ENCODE measurements at places on chromosomes 3 and 15. TPM values are rescaled to one million over a fixed set of nuclear protein-coding genes. Genes with fewer than 3 reads are reported as not detected.

- peaks cover 31% of the 10 kb centered on the region for H3K4me1 ChIP-seq
- H3K36me3 ChIP-seq, result no peaks in the 10 kb centered on the region
- H3K27me3 ChIP-seq, result no peaks in the 10 kb centered on the region
- no peak overlapping the region for H3K4me3 ChIP-seq
- no peak overlapping the region for H3K27ac ChIP-seq
These were observed 282.0 kb upstream of the VEPH1 start for GRCh38 chr3:157785102-157785826.

Gene TGFBR2
- total RNA-seq, result 105 TPM

Gene HRH1
- total RNA-seq, result 9.1 TPM

- DNase-seq, result no peak
- no peaks in the 10 kb centered on the region for H3K36me3 ChIP-seq
- no peak overlapping the region for H3K27ac ChIP-seq
- no peak overlapping the region for H3K4me3 ChIP-seq
- peaks cover 5% of the 10 kb centered on the region for H3K27me3 ChIP-seq
These were observed 24.4 kb upstream of the TNFAIP8L3 start for GRCh38 chr15:51119120-51119519.

DNA sequence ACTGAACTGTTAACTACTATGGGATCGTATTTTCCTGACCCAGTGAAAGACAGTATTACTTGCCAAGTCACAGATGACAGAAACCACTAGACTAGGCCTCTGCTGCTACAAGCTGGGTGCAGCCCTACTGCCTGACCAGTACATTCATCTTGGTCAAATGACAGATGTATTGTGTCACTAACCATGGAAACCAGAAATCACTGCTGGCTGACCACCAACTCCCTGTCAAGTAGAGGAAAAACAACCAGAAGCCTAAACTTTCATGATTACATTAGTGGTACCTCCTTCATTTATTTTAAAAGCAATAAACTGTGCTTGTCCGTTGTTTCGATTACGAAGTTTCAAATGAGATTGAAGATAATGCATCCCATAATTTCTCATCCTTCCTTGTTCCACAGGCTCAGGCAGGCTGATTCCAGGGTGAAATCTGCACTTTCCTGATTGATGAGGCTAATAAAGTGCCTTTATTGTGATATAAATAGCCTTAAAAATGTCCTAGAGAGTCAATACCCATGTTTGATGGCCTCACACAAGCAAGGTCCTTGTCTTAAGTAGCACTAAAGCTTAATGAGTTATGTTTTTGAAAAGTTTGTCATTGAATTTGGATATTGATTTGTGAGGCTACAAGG lies 309.7 kb downstream of the LSAMP start:
- DNase-seq, result no peak
- no peaks in the 10 kb centered on the region for H3K27me3 ChIP-seq
- H3K36me3 ChIP-seq, result no peaks in the 10 kb centered on the region
- no peaks in the 10 kb centered on the region for H3K4me1 ChIP-seq
- H3K4me3 ChIP-seq, result no peak overlapping the region

- DNase-seq, result no peak
- H3K36me3 ChIP-seq, result peaks cover 13% of the 10 kb centered on the region
- H3K27me3 ChIP-seq, result peaks cover 87% of the 10 kb centered on the region
- H3K4me3 ChIP-seq, result no peak overlapping the region
These were observed 6.1 kb downstream of the SKOR1 start for GRCh38 chr15:67831363-67831762.

DNA sequence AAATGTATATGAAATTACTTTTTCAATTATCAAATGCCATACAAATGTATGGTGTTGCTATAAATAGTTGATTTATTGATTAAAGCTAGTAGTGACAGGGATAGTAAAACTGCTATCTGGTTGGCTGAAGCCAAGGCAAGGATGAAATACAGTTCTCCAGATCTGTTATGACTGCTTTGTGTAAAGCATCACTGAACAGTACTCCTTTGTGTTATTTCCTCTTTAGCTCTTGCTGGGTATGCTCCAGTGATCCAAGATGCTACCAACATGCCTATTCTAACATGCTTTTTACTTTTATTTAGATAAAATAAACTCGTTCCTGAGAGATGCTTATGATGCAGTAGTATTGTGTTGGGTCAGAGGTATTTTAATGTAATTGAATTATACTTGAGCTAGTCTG lies 12.4 kb upstream of the UBR1 start:
- peaks cover 20% of the 10 kb centered on the region for H3K4me1 ChIP-seq
- no peak for DNase-seq
- H3K27me3 ChIP-seq, result no peaks in the 10 kb centered on the region
- no peak overlapping the region for H3K27ac ChIP-seq

DNA sequence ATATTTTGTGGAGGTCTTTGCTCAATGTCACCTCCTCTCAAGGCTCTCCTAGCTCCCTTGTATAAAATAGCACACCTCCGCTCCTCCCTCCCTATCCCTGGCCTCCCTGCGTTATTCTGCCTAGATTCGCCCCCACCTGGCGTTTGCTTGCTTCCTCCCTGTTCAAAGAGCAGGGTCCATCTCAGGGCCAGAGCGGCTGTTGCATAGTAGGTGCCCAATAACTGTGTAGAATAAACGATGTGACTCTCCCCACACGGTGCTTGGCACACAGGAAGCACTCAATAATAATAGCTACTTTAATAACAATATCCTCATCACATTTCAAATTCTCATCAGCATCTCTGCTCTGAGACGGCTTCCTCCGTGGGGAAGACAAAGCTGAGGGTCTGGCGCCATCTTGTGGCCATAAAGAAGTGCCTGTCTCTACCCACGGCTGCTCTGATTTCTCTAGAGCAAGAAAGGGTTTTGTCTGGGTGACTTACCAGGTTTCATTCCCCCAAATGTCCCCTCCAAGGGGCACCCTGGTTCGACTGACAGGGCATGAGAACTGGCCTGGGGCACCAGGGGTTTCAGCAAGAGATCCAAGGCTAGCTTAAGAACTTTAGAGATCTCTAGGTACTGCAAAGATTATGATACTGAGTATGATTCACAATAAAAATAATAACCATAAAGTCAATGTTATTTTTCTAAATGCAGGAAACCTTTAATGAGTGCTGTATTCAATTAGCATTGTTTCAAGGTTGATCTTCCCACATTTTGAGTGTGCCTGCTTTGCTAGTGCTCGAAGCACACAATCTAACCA lies 16.1 kb downstream of the CD276 start:
- H3K36me3 ChIP-seq, result no peaks in the 10 kb centered on the region
- H3K4me3 ChIP-seq, result no peak overlapping the region
- H3K4me1 ChIP-seq, result peaks cover 10% of the 10 kb centered on the region
- H3K27me3 ChIP-seq, result no peaks in the 10 kb centered on the region

GRCh38 chr15:67253549-67254237 lies 768 bp downstream of the AAGAB start:
- H3K4me1 ChIP-seq, result peaks cover 23% of the 10 kb centered on the region
- H3K27ac ChIP-seq, result peak overlapping the region; percentile 95
- no peak for DNase-seq
- H3K4me3 ChIP-seq, result peak overlapping the region; percentile 96

DNA sequence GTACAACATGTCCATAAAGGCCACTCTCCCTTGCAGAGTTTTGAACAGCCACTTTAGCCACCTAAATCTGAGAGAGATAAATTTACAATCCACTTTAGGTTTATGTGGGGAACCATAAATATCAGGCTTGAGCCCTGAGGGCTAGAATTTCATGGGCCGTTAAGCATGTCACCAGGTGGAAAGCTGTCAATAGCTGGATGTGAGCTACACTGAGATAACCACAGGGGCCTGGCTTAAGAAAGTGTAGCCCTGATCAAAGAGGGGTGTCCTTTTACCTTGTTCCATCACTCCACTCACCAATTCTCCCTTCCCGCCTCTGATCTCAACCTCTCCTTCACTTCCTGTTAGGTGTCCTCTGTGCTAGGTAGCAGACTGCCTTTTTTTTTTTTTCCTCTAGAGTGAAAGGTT lies 172.8 kb upstream of the ICE2 start:
- no peak overlapping the region for H3K27ac ChIP-seq
- H3K4me3 ChIP-seq, result no peak overlapping the region
- no peak for DNase-seq
- H3K4me1 ChIP-seq, result no peaks in the 10 kb centered on the region
- H3K27me3 ChIP-seq, result peaks cover 43% of the 10 kb centered on the region

Gene INAFM2
- total RNA-seq, result 16.6 TPM

DNA sequence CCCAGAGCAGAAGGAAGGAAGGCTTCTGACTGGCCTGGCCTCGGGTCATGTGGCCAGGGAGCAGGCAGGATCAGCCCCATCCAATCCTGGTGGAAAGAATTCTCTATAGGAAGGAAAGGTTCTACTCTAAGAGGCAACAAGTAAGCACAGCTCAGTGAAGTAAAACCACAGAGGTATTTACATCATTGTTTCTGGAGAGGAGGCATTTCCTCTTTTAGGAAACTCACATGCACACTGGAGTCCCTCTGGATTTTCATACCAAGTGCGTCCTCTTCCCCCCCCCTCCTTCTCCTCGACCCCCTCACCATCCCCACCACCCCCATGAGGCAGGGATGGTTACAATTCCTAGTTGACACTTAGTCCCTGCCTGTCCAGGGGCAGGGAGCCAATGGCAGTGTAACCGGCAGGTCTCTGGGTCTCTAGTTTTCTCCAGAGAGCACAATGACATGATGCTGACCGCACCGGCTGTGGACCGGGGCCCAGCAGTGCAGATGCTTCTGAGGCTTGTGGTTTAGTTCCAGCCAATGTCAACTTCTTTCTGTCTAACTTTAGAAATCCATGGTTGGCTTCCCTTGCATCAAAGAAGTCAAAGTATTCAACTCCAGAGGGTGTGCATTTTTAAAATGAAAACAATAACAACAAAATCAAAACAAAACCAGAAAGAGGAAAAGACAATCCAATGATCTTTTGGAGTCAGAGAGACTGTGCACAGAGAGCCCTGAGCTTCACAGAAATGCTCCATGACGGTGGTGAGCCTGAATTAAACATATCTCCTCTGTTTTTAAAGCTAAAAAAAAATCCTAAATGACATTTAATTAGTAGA lies 230.3 kb upstream of the TLE3 start:
- H3K27me3 ChIP-seq, result peaks cover 45% of the 10 kb centered on the region
- peaks cover 5% of the 10 kb centered on the region for H3K36me3 ChIP-seq
- H3K27ac ChIP-seq, result no peak overlapping the region
- H3K4me1 ChIP-seq, result no peaks in the 10 kb centered on the region
- DNase-seq, result no peak

- no peak overlapping the region for H3K27ac ChIP-seq
- no peaks in the 10 kb centered on the region for H3K36me3 ChIP-seq
- DNase-seq, result peak; percentile 71
- peaks cover 39% of the 10 kb centered on the region for H3K27me3 ChIP-seq
- H3K4me3 ChIP-seq, result no peak overlapping the region
These were observed 265.2 kb upstream of the TLE3 start for GRCh38 chr15:70362886-70363285.

Gene PLSCR4
- total RNA-seq, result 6.3 TPM

DNA sequence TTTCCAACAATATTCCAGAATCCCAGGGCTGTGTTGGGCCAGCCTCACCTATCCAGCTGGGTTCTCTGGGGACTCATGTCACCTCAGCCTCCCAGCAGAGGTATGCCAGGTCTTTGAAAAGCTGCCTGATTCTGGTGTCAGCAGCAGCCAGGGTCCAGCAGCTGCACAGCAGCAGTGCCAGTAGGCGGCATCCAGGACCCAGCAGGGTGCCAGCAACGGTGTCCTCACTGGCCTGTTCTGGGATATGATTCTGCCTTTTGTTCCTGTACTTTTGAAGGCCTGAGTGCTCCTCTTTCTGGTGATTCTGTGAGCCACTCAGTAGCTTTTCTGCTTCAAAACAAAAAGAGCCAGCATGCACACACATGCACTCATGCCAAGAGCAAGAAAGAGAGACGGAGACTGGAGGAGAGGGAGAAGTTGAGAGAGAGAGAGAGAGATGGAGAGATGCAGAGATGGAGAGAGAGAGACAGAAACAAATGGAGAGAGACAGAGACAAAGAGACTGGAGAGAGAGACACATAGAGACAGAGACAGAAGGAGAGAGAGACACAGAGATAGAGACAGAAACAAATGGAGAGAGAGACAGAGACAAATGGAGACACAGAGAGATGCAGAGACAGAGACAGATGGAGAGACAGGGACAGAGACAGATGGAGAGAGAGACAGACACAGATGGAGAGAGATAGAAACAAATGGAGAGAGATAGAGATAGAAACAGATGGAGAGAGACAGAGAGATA lies 205.7 kb downstream of the UACA start:
- no peaks in the 10 kb centered on the region for H3K36me3 ChIP-seq
- H3K4me1 ChIP-seq, result no peaks in the 10 kb centered on the region
- no peak overlapping the region for H3K4me3 ChIP-seq
- H3K27ac ChIP-seq, result no peak overlapping the region

Gene CP
- 5.4 TPM for total RNA-seq

GRCh38 chr3:141646760-141647561 lies 91.1 kb upstream of the RNF7 start:
- no peaks in the 10 kb centered on the region for H3K4me1 ChIP-seq
- H3K4me3 ChIP-seq, result no peak overlapping the region
- DNase-seq, result peak; percentile 67

- H3K36me3 ChIP-seq, result no peaks in the 10 kb centered on the region
- H3K4me1 ChIP-seq, result peaks cover 23% of the 10 kb centered on the region
- H3K4me3 ChIP-seq, result peak overlapping the region; percentile 11
- H3K27me3 ChIP-seq, result no peaks in the 10 kb centered on the region
- peak; percentile 30 for DNase-seq
These were observed 895.5 kb downstream of the ROBO2 start for GRCh38 chr3:77935418-77935817.

- H3K27me3 ChIP-seq, result peaks cover 35% of the 10 kb centered on the region
- no peak overlapping the region for H3K4me3 ChIP-seq
- no peaks in the 10 kb centered on the region for H3K4me1 ChIP-seq
- H3K36me3 ChIP-seq, result no peaks in the 10 kb centered on the region
- H3K27ac ChIP-seq, result no peak overlapping the region
These were observed 6.0 kb upstream of the FEZF2 start for GRCh38 chr3:62379321-62379798.

DNA sequence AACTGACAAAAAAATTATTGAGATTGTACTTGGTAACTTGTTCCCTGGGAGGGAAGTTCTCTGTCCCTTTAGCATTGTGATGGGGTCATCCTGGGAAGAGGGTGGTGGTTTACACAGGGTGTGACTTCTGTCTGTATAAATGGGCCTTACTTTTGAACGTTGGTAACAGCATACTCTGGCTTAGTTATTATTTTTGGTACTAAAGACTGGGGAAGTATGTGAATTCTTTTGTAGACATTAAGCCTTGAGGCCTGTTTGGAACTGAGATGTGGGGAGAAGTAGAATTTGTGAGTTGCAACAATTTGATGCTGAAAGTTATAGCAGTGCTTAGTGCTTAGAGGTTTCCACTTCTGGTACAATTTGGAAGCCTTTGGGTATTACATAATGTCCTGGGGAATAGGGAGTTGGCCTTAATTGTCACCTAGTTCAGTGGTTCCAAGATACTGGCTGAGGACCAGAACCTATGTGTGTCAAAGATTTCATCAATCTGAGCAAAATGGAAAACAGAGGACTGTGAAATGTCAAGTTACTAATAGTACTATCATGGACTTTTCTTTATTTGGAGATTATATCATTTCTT lies 15.9 kb downstream of the TLNRD1 start:
- no peaks in the 10 kb centered on the region for H3K27me3 ChIP-seq
- no peak overlapping the region for H3K27ac ChIP-seq
- DNase-seq, result no peak
- H3K4me3 ChIP-seq, result no peak overlapping the region
- no peaks in the 10 kb centered on the region for H3K36me3 ChIP-seq
- no peaks in the 10 kb centered on the region for H3K4me1 ChIP-seq

Gene GASK1A
- 1.6 TPM for total RNA-seq

Gene CKMT1B
- total RNA-seq, result 5.4 TPM
